ENCODE measurements at places on chromosomes 5 and 9.

DNA sequence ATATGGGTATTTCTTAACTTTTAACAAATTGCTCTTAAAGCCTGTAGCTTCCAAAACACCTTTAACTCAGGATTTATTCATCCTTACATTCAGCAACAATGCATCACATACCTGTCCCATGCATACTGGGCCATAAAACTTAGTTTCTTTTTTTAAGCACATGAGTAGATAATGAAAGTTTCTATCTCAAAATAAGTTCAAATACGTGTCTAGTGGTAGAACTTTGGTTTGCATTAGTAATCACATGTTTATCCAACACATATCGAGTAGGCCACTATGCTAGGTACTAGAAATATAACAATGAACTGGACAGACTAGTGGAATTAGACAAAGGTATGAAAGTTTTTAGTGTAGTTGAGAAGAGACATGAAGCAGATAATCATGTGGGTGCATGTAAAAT is 99.6 kb downstream of the DOCK2 start:
- H3K4me1 ChIP-seq = no peaks in the 10 kb centered on the region
- no peak for DNase-seq
- peaks cover 21% of the 10 kb centered on the region for H3K27me3 ChIP-seq
- no peak overlapping the region for H3K4me3 ChIP-seq
- no peaks in the 10 kb centered on the region for H3K36me3 ChIP-seq

DNA sequence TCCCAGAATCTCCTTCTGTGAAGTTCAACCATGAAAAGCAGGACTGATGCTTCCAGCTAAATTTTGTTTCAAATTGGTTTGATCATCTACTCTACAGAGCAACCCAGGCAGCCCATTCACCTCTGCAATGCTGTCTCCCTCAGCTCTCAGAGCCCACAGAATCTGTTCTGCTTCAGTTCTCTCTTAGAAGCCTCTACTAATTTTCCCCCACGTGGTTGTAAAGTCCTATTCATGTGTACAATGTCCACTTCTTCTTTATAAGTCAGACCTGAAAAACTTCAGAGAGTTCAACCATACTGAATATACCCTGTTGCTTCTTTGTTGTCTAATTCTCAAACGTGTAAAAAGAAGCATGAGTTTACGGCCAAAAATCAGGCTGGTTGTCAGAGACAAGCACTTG is 21.3 kb upstream of the FAM13B start:
- H3K27me3 ChIP-seq = peaks cover 3% of the 10 kb centered on the region
- H3K27ac ChIP-seq = peak overlapping the region; percentile 62
- H3K4me3 ChIP-seq = no peak overlapping the region
- peaks cover 7% of the 10 kb centered on the region for H3K4me1 ChIP-seq
- DNase-seq = no peak

DNA sequence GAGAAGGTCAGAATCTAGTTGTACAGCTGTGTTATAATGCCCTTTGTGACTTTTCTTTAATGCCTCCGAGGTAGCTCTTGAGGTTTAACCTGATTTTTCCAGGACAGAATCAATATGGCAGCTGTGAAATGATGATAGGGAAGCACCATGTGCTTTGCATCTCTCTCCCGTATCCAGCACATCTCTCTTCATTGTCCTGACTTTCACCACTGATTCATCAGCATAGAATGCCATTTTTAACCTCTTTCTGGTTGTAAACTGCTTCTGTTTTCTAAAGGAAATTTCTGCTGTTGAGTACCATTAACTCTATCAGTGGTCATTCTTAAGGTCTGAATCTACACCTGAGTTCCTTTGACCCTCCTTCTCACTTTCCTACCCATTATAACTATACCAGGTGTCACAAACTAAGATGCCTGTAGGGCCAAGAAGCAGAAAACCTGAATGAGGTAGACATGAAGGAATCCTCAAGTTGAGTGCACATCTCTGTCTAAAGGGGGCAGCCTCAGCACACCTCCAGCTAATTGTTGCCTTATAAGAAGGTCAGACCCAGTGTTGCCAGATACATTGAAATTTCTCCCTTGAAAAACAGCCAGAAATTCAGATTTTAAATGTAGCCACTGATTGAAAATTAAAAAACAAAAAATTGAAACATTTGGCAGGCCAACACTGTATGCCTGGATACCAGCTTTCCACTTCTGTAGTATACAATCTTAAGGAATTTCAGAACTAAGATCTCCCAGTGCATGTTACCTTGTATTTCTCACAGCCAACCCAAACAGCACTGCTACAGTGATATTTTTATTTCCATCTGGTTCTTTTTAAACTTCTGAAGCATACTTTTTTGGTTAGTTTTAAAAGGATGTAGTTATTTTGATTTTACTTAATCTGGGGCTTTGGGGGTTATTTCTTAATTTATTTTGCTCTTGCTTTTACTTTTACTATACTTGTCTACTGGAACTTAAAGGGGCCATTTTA is 35.8 kb upstream of the TLX3 start:
- no peaks in the 10 kb centered on the region for H3K27me3 ChIP-seq
- peaks cover 7% of the 10 kb centered on the region for H3K4me1 ChIP-seq
- no peak overlapping the region for H3K27ac ChIP-seq

GRCh38 chr9:27157097-27157496 is 48.1 kb downstream of the TEK start:
- H3K4me1 ChIP-seq = no peaks in the 10 kb centered on the region
- DNase-seq = no peak
- no peak overlapping the region for H3K27ac ChIP-seq
- no peaks in the 10 kb centered on the region for H3K27me3 ChIP-seq
- no peaks in the 10 kb centered on the region for H3K36me3 ChIP-seq

GRCh38 chr5:129630101-129630500 is 117.8 kb upstream of the MINAR2 start:
- peaks cover 13% of the 10 kb centered on the region for H3K36me3 ChIP-seq
- no peak overlapping the region for H3K27ac ChIP-seq
- H3K27me3 ChIP-seq = no peaks in the 10 kb centered on the region
- no peak overlapping the region for H3K4me3 ChIP-seq
- H3K4me1 ChIP-seq = peaks cover 4% of the 10 kb centered on the region

DNA sequence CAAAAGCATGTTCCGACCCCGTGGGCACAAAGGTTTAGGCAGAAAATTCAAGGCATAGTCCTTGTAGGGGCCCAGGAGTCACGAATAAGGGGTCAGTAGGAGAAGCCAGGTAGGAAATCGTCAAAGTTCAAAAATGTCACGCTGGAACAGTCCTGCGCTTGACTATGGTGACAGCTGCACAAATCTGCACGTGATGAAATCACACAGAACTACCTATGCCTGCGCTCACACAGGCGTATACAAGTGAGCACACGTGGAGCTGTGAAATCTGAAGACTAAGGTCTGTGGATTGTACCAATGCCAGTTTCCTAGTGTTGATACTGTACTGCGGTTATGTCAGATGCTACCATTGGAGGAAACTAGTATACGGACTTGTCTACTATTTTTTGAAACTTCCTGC is 303.1 kb upstream of the PANK3 start:
- H3K4me3 ChIP-seq = peak overlapping the region; percentile 37
- no peak for DNase-seq
- H3K36me3 ChIP-seq = peaks cover 7% of the 10 kb centered on the region

- no peak overlapping the region for H3K4me3 ChIP-seq
- H3K4me1 ChIP-seq = no peaks in the 10 kb centered on the region
- H3K27ac ChIP-seq = no peak overlapping the region
- no peak for DNase-seq
Measured at GRCh38 chr5:170277867-170278281, 19.7 kb downstream of the LCP2 start.

DNA sequence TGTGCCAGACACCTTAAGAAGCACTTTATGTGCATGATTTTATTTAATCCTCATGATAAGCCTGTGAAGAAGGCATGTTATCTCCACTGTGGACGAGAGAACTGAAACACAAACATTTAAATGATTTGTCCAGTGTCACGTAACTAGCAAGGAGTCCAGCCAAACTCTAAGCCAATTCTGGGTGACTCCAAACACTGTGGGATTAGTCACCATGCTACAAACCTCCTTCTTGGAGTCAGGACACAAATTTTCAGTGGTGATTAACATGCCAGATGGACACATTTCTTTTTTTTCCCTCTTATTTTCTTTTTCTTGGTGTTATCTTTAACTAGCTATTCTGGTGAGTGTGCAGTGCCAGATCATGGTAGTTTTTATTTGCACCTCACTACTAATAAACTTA is 316.8 kb downstream of the NDUFS4 start:
- no peak overlapping the region for H3K27ac ChIP-seq
- no peaks in the 10 kb centered on the region for H3K27me3 ChIP-seq
- H3K4me1 ChIP-seq = no peaks in the 10 kb centered on the region
- peaks cover 3% of the 10 kb centered on the region for H3K36me3 ChIP-seq
- DNase-seq = no peak

DNA sequence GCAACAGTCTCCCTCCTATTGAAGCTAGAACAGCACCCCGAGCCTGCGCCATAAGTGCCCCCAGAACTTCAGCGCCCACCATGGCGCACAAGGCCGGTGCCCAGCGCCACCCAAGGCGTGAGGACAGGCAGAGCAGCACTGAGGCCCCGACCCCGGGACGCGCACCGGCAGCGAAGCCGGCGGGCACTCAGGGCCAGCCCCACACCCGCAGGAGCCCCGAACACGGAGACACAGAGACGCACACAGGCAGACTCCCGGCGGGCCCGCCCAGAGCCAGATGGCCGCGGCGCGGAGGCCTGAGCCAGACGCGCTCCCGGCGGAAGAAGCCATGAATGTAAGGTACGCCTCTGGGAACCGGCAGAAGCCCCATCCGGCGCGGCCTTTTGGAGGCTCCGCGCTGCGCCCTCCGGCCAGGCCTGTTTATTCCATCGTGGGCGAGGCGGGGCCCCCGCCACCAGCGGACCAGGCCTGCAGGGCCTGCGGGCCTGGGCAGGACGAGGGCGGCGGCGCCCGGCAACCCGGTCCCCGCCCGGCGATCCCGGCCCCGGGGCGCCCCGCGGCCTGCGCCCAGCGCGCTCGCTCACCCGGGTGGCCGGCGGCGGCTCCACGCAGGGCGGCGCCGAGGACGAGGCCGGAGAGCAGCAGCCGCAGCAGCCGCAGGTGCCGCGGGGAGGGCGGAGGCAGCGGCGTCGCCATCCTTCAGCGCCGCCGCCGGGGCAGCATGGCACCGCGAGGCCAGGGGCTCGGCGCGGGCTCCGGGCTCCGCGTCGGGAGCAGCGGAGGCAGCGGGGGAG is 486 bp downstream of the NPDC1 start:
- H3K4me1 ChIP-seq = no peaks in the 10 kb centered on the region
- H3K4me3 ChIP-seq = peak overlapping the region; percentile 84
- H3K36me3 ChIP-seq = no peaks in the 10 kb centered on the region
- no peak for DNase-seq
- peaks cover 40% of the 10 kb centered on the region for H3K27me3 ChIP-seq

GRCh38 chr9:85404911-85405565 is 336.7 kb downstream of the AGTPBP1 start:
- H3K4me1 ChIP-seq = peaks cover 16% of the 10 kb centered on the region
- H3K4me3 ChIP-seq = no peak overlapping the region
- no peak for DNase-seq
- no peak overlapping the region for H3K27ac ChIP-seq

DNA sequence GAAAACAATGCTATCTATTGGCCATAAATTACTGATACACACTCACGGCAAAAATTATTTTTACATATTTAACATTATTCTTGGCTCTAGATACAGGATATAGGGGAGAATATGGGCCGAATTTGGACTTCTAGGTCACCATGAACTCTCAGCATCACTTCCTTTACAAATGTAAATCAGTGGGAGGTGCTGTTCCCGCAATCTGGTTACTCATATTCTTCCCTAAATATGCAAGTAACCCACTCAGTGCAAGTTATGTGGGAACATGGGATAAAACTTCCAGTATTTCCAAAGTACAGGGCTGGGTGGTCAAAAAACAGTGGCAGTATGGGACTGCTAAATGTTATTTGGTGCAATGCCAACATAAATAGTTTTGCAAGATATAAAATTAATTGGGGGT is 145.6 kb downstream of the PPP2R2B start:
- peaks cover 13% of the 10 kb centered on the region for H3K4me1 ChIP-seq
- H3K4me3 ChIP-seq = no peak overlapping the region
- no peaks in the 10 kb centered on the region for H3K27me3 ChIP-seq
- peaks cover 10% of the 10 kb centered on the region for H3K36me3 ChIP-seq

DNA sequence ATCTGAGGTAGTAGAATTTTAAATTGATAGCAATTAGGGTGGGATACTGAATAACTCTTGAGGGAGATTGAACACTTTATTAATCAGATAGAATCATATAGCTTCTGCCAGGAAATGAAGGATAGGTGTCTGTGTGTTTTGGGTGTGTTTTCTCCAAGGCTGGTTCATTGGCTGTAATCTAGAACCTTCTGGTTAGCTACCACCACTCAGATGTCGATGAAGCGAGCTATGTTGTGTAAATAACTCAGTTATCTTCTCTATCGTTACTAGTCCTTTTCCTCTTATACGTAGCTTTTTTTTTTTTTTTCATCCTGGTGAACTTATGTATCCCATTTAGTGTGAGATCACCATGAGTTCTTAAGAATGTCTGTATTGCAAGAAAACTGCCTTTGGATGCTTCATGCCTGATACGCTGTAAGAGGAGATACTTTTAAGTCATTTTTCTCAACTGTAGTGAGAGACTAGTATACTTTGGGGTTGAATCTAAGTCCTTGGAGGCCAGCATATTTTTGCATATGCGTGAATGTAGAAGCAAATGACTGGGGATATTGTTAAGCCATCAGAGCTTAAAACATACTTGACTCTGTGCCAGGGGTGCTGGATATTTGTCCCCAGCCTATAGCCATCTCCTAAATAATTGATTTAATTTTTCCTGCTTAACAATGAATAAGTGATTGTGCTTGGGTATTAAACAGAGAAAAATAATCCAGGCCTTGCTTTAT is 2.1 kb downstream of the TNFAIP8 start:
- H3K27me3 ChIP-seq = peaks cover 23% of the 10 kb centered on the region
- peaks cover 58% of the 10 kb centered on the region for H3K4me1 ChIP-seq
- no peak for DNase-seq
- H3K36me3 ChIP-seq = no peaks in the 10 kb centered on the region
- H3K4me3 ChIP-seq = peak overlapping the region; percentile 98

DNA sequence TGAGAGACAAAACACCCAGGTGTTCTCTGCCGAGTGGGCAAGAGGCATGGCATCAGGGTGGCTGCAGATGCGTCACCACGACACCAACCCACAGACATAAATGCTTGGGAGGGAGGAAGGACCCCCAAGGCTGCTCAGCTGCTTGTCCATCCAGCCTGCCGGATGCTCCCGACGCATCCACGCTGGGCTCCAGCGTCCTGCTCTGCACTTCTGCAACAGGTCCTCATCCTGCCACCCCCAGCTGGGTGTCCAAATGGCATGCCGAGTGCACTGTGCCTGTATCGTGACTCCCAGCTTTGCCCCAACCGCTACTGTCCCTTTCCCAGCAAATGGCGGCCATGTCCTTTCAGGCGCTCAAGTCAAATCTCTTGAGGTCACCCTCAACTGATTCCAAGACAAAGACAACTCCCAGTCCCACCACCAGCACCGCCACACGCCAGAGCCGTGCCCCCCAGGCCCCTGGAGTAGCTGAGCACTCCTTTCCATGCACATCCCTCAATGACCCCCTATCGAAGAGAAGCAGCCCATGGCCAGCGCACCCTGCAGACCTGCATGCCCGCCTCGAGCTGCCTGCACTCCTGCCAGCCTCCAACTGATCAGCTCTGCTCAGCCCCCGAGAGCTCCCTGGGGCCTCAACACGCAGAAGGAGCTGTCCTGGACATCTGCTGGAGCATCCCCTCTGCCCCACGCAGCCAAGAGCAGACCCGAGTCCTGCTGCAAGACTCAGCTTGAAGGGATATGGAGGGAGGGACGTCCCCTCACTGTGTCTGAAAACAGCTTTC is 116.7 kb downstream of the ROR2 start:
- H3K27ac ChIP-seq = peak overlapping the region; percentile 62
- no peaks in the 10 kb centered on the region for H3K27me3 ChIP-seq
- peaks cover 49% of the 10 kb centered on the region for H3K4me1 ChIP-seq

- H3K27me3 ChIP-seq = no peaks in the 10 kb centered on the region
- H3K4me1 ChIP-seq = no peaks in the 10 kb centered on the region
- H3K36me3 ChIP-seq = no peaks in the 10 kb centered on the region
Measured at GRCh38 chr9:13524245-13524644, 244.8 kb upstream of the MPDZ start.
